ENCODE measurements at places on chromosomes 4 and X. TPM values are rescaled to one million over a fixed set of nuclear protein-coding genes. Genes with fewer than 3 reads are reported as not detected.

GRCh38 chrX:135509885-135510284 is 10.6 kb upstream of the INTS6L start:
- no peaks in the 10 kb centered on the region for H3K4me1 ChIP-seq
- no peaks in the 10 kb centered on the region for H3K36me3 ChIP-seq
- DNase-seq = no peak
- no peaks in the 10 kb centered on the region for H3K27me3 ChIP-seq
- no peak overlapping the region for H3K4me3 ChIP-seq

- no peak overlapping the region for H3K4me3 ChIP-seq
- peaks cover 19% of the 10 kb centered on the region for H3K27me3 ChIP-seq
- no peaks in the 10 kb centered on the region for H3K4me1 ChIP-seq
- no peaks in the 10 kb centered on the region for H3K36me3 ChIP-seq
These were observed 37.5 kb upstream of the IL13RA2 start for GRCh38 chrX:115054876-115055275.

GRCh38 chr4:137558951-137559350 is 26.7 kb upstream of the PCDH18 start:
- no peaks in the 10 kb centered on the region for H3K27me3 ChIP-seq
- DNase-seq = no peak
- no peak overlapping the region for H3K4me3 ChIP-seq
- no peak overlapping the region for H3K27ac ChIP-seq
- no peaks in the 10 kb centered on the region for H3K4me1 ChIP-seq
- no peaks in the 10 kb centered on the region for H3K36me3 ChIP-seq

The ZNF157 gene
- total RNA-seq = not detected

The AFF2 gene
- total RNA-seq = 2.1 TPM

The DGAT2L6 gene
- total RNA-seq = not detected
